Metanephros (tissue), 2 donors: ENCODE measurements at places on chromosomes 5 and 9. TPM values are rescaled to one million over a fixed set of nuclear protein-coding genes. Genes with fewer than 3 reads are reported as not detected.

SLC6A3 gene
- total RNA-seq, result 0.41 TPM

NR4A3 gene
- total RNA-seq, result 4.3 TPM

IRX2 gene
- total RNA-seq, result 19.0 TPM

ALAD gene
- 36.5 TPM for total RNA-seq

SLC45A2 gene
- total RNA-seq, result 0.23 TPM

AK8 gene
- 1.9 TPM for total RNA-seq

FLT4 gene
- total RNA-seq, result 39.1 TPM

OTULINL gene
- total RNA-seq, result 9.8 TPM

RNF180 gene
- total RNA-seq, result 20.1 TPM

PCDHB10 gene
- 6.2 TPM for total RNA-seq

SLC4A9 gene
- 21.8 TPM for total RNA-seq

SLC27A6 gene
- total RNA-seq, result 0.93 TPM

PHYHD1 gene
- 41.6 TPM for total RNA-seq

STC2 gene
- 3.9 TPM for total RNA-seq

ELP1 gene
- total RNA-seq, result 40.4 TPM

NR2F1 gene
- total RNA-seq, result 292 TPM

PKD2L2 gene
- 0.53 TPM for total RNA-seq

SLC6A19 gene
- total RNA-seq, result 33.0 TPM

GPX8 gene
- total RNA-seq, result 38.3 TPM

BTNL3 gene
- total RNA-seq, result not detected

PLAC8L1 gene
- not detected for total RNA-seq

SPINK13 gene
- total RNA-seq, result not detected

FOXD4 gene
- total RNA-seq, result 0.47 TPM

LRRC19 gene
- 12.1 TPM for total RNA-seq

ALDH1A1 gene
- 173 TPM for total RNA-seq

ARID3C gene
- total RNA-seq, result 0.12 TPM

PGGT1B gene
- total RNA-seq, result 19.8 TPM

CMYA5 gene
- total RNA-seq, result 72.5 TPM

GMCL2 gene
- not detected for total RNA-seq

NPR2 gene
- 15.1 TPM for total RNA-seq

PTGER4 gene
- 47.2 TPM for total RNA-seq

CAMK4 gene
- 13.9 TPM for total RNA-seq

SLC6A18 gene
- 0.70 TPM for total RNA-seq

SCGB3A2 gene
- 0.93 TPM for total RNA-seq

SERINC5 gene
- 71.2 TPM for total RNA-seq

LCN9 gene
- total RNA-seq, result not detected

SLC34A3 gene
- total RNA-seq, result 3.0 TPM

LTC4S gene
- 1.5 TPM for total RNA-seq

IL13 gene
- total RNA-seq, result not detected

PCDHGA6 gene
- total RNA-seq, result 10.3 TPM

KCNIP1 gene
- 4.7 TPM for total RNA-seq

CCNJL gene
- 4.5 TPM for total RNA-seq

AHRR gene
- 6.4 TPM for total RNA-seq

GPRIN1 gene
- 0.93 TPM for total RNA-seq

SLC46A2 gene
- total RNA-seq, result 0.64 TPM

SPINK4 gene
- not detected for total RNA-seq

CCL21 gene
- 26.2 TPM for total RNA-seq

IL3 gene
- not detected for total RNA-seq

TMEM215 gene
- 0.88 TPM for total RNA-seq

RANBP17 gene
- total RNA-seq, result 29.2 TPM

ACOT12 gene
- 1.3 TPM for total RNA-seq

NOXA1 gene
- 5.3 TPM for total RNA-seq

PRDM9 gene
- not detected for total RNA-seq

RABL6 gene
- total RNA-seq, result 44.3 TPM

LHX2 gene
- total RNA-seq, result 0.12 TPM

PAEP gene
- not detected for total RNA-seq

C7 gene
- total RNA-seq, result 392 TPM
